ENCODE measurements at places on chromosomes 1 and 21. TPM values are rescaled to one million over a fixed set of nuclear protein-coding genes. Genes with fewer than 3 reads are reported as not detected.

DNA sequence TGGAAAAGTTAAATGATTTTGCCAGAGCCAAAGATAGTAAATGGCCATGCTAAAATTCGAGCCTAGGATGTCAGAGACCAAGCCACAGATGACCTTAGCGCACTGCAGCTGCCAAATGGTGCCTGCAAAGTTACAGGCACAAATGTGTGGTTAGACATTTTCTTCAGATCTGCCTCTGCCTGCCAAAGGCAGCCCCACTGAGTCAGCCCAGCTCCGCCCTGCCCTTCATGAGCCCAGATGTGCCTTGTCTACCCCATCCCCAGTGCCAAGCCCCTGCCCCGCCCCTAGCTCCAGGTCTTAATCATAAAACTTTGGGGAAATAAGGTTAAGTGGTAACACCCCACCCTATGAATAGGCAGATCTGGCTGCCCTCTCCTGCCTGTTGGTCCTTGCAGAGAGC lies 105.9 kb downstream of the DTL start:
- DNase-seq: no peak

GRCh38 chr1:94125551-94126514 lies 4.9 kb upstream of the ABCA4 start:
- DNase-seq: peak; percentile 76

SRGAP2C gene
- total RNA-seq: 31.9 TPM

AMY1C gene
- total RNA-seq: 0.21 TPM

ESRRG gene
- 43.2 TPM for total RNA-seq

GRCh38 chr1:92587445-92587844 lies 100.7 kb upstream of the GFI1 start:
- DNase-seq: no peak

GRCh38 chr1:49197081-49197480 lies 420.4 kb upstream of the BEND5 start:
- no peak for DNase-seq

DNA sequence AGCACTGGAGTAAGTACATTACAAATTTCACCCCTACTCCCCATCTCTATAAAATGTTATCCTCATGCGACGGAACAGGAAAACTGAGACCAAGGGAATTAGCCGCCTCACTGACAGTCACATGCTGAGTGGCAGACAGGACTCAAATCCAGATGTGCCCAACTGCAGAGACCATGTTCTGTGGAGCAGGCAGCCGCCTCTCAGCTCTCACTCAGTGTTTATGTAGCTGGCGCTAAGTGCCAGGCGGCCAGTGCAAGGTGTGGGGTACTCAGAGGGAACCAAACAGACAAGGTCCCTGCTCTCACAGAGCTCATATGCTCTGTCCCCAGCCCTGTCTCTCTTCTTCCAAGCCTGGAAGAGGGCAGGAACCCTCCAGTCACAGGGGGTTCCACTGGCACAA lies 5.1 kb downstream of the CAPZB start:
- DNase-seq: no peak
